SJSA1 (cell line): ENCODE measurements at places on chromosomes 3 and 15. TPM values are rescaled to one million over a fixed set of nuclear protein-coding genes. Genes with fewer than 3 reads are reported as not detected.

Gene LRTM1
- total RNA-seq = not detected in 2 replicates

DNA sequence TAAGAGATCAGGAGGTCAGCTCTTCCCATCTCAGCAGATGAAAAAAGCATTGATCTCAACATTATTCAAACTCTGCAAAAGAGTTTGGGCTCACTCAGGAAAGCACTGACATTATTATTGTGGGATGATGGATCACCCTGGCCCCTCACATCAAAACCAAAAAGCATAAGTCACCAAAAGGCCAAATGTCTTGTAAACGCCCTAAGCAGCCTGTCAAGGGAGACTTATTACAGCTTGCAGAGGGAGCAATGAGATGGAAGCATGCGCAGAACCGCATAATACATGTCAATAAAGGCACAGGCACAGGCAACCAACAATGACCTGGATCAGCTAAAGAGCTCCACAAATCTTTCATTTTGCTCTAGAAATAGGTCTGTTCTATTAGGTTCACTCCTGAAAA is 4.6 kb downstream of the FSIP1 start:
- no peaks in the 10 kb centered on the region for H3K27me3 ChIP-seq
- no peaks in the 10 kb centered on the region; the same call in 1 of the 2 replicates for H3K36me3 ChIP-seq
- peaks cover 7% of the 10 kb centered on the region for H3K4me1 ChIP-seq
- DNase-seq = no peak
- H3K27ac ChIP-seq = no peak overlapping the region

DNA sequence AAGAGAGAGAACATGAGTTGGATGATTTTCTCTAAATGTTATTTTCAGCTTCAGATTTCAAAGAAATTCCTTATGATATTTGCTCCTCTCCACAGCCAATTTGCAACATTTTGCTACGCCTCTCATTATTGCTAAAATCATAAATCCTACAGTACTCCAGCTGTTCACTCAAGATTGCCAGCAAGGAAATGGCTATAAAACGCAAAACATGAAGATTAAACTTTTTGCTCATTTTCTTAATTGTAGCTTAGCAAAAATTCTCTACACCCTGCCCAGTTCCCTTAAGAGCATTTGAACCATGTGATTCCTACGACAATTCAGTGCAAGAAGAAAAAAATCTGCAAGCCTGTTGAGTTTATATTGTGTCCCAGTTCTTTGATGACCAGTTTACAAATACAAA is 6.8 kb downstream of the CHRNA3 start:
- no peak for DNase-seq
- no peaks in the 10 kb centered on the region for H3K36me3 ChIP-seq
- no peak overlapping the region for H3K4me3 ChIP-seq
- no peak overlapping the region for H3K27ac ChIP-seq
- H3K4me1 ChIP-seq = no peaks in the 10 kb centered on the region

DNA sequence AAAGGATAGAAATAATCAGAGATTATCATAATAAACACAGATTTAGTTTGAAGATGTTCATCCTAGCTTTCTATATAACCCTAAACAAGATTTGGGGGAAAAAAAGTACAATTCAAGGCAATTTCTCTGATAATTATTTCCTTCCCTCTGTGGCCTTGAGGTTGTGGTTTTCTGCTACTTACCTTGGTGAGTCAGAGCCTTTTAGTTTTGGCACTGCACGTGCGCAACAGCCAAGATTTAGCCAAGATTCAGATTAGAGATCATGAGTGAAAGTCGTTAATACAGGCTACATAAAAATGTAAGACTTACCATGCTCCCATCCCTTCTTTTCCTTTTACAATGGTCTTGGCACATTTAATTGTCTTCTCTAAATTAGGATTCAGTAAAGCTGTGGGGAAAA is 6.7 kb downstream of the LYZL4 start:
- no peak for DNase-seq
- no peaks in the 10 kb centered on the region for H3K4me1 ChIP-seq
- no peak overlapping the region for H3K4me3 ChIP-seq
- no peak overlapping the region for H3K27ac ChIP-seq

Gene FGF12
- not detected in 2 replicates for total RNA-seq

Gene TTC23
- 11.9 and 31.9 TPM in 2 replicates for total RNA-seq

DNA sequence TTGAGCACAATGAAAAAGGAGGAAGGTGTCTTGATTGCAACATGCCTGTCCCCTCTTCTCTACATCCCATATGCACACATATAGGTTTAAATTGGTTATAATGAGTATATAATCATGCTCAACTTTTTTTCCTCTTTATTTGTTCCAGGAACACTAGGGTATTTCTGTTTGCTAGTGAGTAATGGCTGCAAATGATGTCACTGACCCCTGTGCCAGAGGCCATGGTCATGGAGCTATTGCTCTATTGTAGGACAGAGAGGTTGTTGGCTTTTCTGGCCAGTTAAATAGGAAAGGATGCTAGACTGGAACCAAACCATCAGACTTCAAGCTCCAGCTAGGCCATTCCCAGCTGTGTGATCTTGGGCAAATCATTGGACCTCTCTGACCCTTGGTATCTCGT is 9.6 kb downstream of the ARHGEF3 start:
- H3K4me1 ChIP-seq = no peaks in the 10 kb centered on the region
- no peaks in the 10 kb centered on the region for H3K36me3 ChIP-seq
- H3K27ac ChIP-seq = no peak overlapping the region
- H3K27me3 ChIP-seq = no peaks in the 10 kb centered on the region
- H3K4me3 ChIP-seq = no peak overlapping the region
- no peak for DNase-seq

- H3K4me3 ChIP-seq = no peak overlapping the region
- H3K27me3 ChIP-seq = no peaks in the 10 kb centered on the region
- peaks cover 9% of the 10 kb centered on the region for H3K4me1 ChIP-seq
- H3K36me3 ChIP-seq = no peaks in the 10 kb centered on the region
- DNase-seq = no peak
Observed at GRCh38 chr3:151596940-151597339, 136.1 kb upstream of the IGSF10 start.

DNA sequence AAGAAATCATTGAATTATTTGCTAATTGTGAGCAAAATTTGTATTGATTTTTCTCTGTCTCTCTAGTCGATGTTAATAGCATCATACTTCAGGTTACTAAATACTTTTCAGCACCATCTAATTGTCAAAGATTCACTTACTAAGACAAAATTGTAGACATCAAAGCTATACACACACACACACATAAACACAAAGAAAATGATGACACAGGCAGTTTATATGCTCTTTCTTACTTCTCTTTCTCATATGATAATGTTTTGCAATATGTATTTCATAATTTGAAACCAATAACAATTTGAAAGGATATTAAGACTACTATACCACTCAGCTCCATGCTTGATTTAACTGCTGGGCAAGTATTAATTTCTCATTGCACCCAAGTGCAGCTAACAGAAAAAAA is 406.2 kb downstream of the ROBO2 start:
- no peaks in the 10 kb centered on the region for H3K27me3 ChIP-seq
- H3K4me3 ChIP-seq = no peak overlapping the region
- H3K27ac ChIP-seq = no peak overlapping the region
- H3K36me3 ChIP-seq = no peaks in the 10 kb centered on the region
- no peaks in the 10 kb centered on the region for H3K4me1 ChIP-seq

DNA sequence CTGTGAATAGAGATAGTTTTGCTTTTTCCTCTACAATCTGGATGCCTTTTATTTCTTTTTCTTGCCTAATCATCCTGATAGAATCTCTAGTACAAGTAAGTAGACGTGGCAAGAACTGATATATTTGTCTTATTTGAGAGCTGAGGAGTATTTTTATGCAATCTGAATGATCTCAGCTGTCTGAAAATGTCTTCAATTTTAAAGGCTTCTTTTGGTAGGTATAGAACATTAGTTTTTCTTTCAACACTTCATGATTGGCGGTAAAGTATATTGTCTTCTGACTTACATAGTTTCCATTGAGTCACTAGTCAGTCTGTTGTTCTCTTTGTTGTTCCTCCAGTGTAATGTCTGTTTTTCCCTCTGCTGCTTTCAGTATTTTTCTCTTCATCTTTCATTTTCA is 31.3 kb downstream of the MGA start:
- no peak overlapping the region for H3K27ac ChIP-seq
- no peaks in the 10 kb centered on the region for H3K27me3 ChIP-seq
- DNase-seq = no peak

- DNase-seq = no peak
- H3K27ac ChIP-seq = no peak overlapping the region
- H3K36me3 ChIP-seq = no peaks in the 10 kb centered on the region
- H3K27me3 ChIP-seq = no peaks in the 10 kb centered on the region
- no peak overlapping the region for H3K4me3 ChIP-seq
Observed at GRCh38 chr3:58529516-58530353, 7.3 kb downstream of the ACOX2 start.

DNA sequence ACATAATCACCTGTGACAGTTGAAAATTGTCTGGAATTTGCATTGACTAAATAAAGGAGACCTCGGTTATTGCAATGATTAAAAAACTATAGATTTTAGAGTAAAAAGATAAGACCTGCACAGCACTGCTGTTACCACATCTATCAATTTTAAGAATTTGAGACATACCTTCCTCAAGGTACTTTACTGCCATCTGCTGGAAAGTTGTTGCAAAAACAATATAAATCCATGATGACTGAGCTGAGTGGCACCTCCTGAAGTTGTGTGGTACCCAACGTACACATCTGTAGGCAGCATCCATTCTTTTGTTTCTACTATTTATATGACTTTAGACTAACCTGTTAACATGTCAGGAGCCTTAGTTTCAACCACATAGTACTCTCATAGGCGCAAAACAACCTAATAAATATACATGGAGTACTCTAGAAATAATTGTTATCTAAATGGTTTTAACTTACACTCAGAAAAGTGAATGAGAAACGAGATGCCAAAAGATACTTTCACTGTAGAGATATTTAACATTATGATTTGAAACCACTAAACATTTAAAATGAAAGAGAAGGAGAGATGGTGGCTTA is 106.7 kb downstream of the GHSR start:
- H3K27ac ChIP-seq = no peak overlapping the region
- DNase-seq = peak; percentile 50
- H3K4me1 ChIP-seq = no peaks in the 10 kb centered on the region
- H3K27me3 ChIP-seq = no peaks in the 10 kb centered on the region

Gene C3orf18
- 9.1 and 15.2 TPM in 2 replicates for total RNA-seq

Gene CLDN18
- total RNA-seq = not detected in 2 replicates

GRCh38 chr3:46946856-46947545 is 29.5 kb downstream of the CCDC12 start:
- H3K4me3 ChIP-seq = no peak overlapping the region
- peak; percentile 60 for DNase-seq
- no peaks in the 10 kb centered on the region for H3K27me3 ChIP-seq
- H3K4me1 ChIP-seq = peaks cover 44% of the 10 kb centered on the region
- H3K36me3 ChIP-seq = peaks cover 24% of the 10 kb centered on the region

DNA sequence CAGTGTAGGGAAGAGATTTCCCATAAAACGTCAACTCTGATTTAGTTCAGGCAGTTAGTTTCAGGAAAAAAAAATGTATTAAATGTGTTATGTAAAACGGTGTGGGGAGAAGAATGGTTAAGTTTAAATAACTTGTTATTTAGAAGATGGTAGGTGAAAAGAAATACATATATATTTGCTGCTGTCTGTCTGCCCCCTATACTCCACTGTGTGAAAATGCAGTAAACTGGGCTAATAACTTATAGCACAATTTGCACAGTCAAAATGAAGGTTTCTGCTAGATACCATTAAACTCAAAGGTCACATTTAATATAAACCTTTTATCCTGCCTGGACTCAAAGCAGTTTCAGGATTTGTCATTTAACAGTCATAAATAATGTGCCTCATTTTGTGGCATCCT is 515.0 kb downstream of the FGF12 start:
- H3K36me3 ChIP-seq = no peaks in the 10 kb centered on the region
- no peak overlapping the region for H3K27ac ChIP-seq

Gene GOLGA6A
- not detected in 2 replicates for total RNA-seq

Gene CCDC66
- total RNA-seq = 9.5 and 17.0 TPM in 2 replicates

- no peaks in the 10 kb centered on the region for H3K27me3 ChIP-seq
- H3K27ac ChIP-seq = peak overlapping the region; percentile 38
- H3K4me3 ChIP-seq = peak overlapping the region; percentile 11
- H3K36me3 ChIP-seq = no peaks in the 10 kb centered on the region
- H3K4me1 ChIP-seq = peaks cover 31% of the 10 kb centered on the region
Observed at GRCh38 chr3:129794311-129795185, 99.0 kb downstream of the TMCC1 start.

- H3K27me3 ChIP-seq = no peaks in the 10 kb centered on the region
- no peak overlapping the region for H3K27ac ChIP-seq
- no peak for DNase-seq
- H3K4me1 ChIP-seq = peaks cover 4% of the 10 kb centered on the region; the same call in 1 of the 2 replicates
- no peak overlapping the region for H3K4me3 ChIP-seq
Observed at GRCh38 chr15:44298878-44299277, 10.4 kb downstream of the GOLM2 start.

Gene ITPKA
- 4.4 and 5.7 TPM in 2 replicates for total RNA-seq

DNA sequence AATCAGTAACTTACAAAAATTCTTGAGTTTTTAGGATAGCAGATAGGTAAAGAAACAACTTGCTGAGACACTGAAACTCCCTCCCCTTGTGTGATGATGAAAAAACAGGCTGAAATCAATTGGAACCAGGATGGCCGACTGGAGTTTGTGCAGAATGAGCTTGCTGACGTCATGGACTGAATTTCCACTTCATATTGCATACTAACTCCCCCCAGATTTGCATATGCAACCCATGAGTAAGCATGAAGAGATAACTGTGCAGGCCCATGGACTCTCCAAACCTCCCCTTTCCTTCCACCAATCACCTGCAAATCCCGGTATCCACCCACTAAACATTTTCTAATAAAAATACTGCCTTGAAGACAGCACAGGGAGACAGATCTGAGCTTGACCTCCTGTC is 82.0 kb upstream of the SCN5A start:
- peaks cover 8% of the 10 kb centered on the region for H3K4me1 ChIP-seq
- no peak overlapping the region for H3K4me3 ChIP-seq
- H3K27me3 ChIP-seq = no peaks in the 10 kb centered on the region
- DNase-seq = no peak
- H3K27ac ChIP-seq = no peak overlapping the region

GRCh38 chr3:155809181-155809580 is 3.1 kb upstream of the C3orf33 start:
- H3K27ac ChIP-seq = no peak overlapping the region
- H3K4me3 ChIP-seq = no peak overlapping the region
- H3K27me3 ChIP-seq = no peaks in the 10 kb centered on the region
- H3K36me3 ChIP-seq = no peaks in the 10 kb centered on the region

DNA sequence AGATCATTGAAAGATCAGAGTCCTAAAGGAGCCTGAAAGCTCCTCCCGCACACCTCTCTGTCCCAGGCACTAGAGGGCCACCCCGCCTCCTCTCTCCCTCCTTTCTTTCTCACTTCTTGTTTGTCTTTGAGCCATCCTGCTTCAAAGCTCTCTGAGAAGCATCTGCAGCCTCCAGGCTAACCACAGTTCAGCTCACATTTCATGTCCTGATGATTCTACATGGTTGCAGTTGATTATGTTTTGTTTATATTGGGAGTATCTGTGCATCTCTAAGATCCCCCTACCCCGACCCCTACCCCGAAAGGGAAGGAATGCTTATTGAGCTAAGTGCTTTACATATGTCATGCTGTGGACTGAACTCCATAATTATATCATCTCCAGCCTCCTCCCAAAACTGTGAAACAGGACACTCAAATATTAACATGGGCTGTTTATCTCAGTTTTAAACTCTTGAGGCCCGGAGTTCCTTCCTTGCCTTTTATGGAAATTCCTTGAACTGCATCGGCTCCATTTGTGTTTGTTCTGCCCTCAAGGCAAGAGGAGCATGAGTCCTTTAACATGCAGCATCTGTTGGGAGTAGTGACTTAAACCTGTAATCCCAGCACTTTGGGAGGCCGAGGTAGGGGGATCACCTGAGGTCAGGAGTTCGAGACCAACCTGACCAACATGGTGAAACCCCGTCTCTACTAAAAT is 30.9 kb downstream of the MGLL start:
- H3K36me3 ChIP-seq = peaks cover 28% of the 10 kb centered on the region
- no peaks in the 10 kb centered on the region for H3K27me3 ChIP-seq
- peaks cover 55% of the 10 kb centered on the region for H3K4me1 ChIP-seq
- peak; percentile 68 for DNase-seq
- no peak overlapping the region for H3K4me3 ChIP-seq

GRCh38 chr15:60906146-60906674 is 322.9 kb downstream of the RORA start:
- no peaks in the 10 kb centered on the region for H3K36me3 ChIP-seq
- no peaks in the 10 kb centered on the region for H3K4me1 ChIP-seq
- H3K27ac ChIP-seq = no peak overlapping the region
